ENCODE measurements at places on chromosomes 16 and 17.

DNA sequence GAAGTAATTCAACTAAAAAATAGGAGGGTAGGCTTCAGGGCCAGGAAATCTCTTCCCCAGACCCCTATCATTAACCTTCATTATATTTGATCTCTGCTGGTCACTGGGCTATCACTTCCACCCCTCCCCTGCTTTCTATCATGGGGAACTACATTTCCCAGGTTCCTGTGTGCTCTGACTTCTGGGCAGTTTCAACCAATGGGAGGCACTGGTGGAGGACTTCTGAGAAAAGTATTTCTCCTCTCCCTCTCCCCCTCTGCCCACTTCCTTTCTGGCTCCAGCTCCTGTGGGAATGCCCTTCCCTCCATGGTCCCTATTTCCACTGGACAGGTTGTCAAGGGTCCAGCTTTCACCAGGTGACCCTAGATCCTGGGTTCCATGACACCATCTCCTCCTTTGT lies 364.4 kb downstream of the C16orf95 start:
- DNase-seq = peak; percentile 9

GRCh38 chr17:58281511-58282011 lies 826 bp upstream of the MPO start:
- DNase-seq = no peak

GRCh38 chr16:57013229-57013628 lies 23.9 kb downstream of the NLRC5 start:
- DNase-seq = no peak

- DNase-seq = peak; percentile 69
Measured at GRCh38 chr16:2964475-2965336, 631 bp downstream of the KREMEN2 start.

DNA sequence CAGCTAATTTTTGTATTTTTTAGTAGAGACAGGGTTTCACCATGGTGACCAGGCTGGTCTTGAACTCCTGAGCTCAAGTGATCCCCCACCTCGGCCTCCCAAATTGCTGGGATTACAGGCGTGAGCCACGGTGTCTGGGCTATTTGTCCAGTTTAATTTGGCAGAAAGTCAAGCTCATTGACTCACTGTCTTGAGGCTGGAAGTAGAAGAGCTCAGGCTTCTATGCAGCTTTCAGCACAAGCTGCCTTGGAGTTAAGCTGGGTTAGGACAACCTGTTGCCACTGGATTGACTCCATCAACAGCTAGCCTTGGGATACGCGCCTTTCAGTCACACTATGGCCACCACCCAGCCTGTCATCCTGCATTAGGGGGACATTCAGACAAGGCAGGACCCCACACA lies 76.2 kb upstream of the DNAH17 start:
- peak; percentile 63 for DNase-seq
